ENCODE measurements at places on chromosomes 3 and 15. TPM values are rescaled to one million over a fixed set of nuclear protein-coding genes. Genes with fewer than 3 reads are reported as not detected.

GRCh38 chr3:151923901-151924300 lies 50.5 kb downstream of the SUCNR1 start:
- DNase-seq = no peak

DNA sequence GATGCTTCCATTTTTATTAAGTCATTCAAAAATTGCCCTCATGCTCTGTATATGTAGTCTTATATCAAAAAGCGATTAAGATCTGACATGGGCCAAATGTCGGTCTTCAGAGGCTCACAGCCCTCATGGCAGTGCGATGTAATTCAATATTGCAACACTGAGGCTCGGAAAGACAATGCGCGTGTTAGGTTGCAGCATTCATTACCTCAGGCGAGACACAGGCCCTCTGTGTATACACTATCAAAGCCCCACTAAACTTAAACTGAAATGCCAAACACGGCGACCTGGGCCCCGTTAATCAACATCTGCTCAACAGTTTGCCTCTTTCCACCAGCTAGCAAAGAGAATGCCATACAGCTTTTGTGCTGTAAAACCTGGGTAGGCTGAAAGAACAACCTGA lies 413.4 kb downstream of the ERC2 start:
- no peak for DNase-seq

- no peak for DNase-seq
These were observed 18.7 kb downstream of the NR2F2 start for GRCh38 chr15:96349034-96349856.

GRCh38 chr3:79148786-79149185 lies 619.0 kb downstream of the ROBO1 start:
- no peak for DNase-seq

GRCh38 chr3:60047426-60048200 lies 997.8 kb upstream of the CFAP20DC start:
- no peak for DNase-seq

- no peak for DNase-seq
These were observed 370.6 kb downstream of the GBE1 start for GRCh38 chr3:81390796-81391195.

GRCh38 chr15:57158589-57158988 lies 217.7 kb upstream of the CGNL1 start:
- DNase-seq = no peak

GRCh38 chr3:179174898-179175297 lies 26.7 kb downstream of the PIK3CA start:
- DNase-seq = no peak

DNA sequence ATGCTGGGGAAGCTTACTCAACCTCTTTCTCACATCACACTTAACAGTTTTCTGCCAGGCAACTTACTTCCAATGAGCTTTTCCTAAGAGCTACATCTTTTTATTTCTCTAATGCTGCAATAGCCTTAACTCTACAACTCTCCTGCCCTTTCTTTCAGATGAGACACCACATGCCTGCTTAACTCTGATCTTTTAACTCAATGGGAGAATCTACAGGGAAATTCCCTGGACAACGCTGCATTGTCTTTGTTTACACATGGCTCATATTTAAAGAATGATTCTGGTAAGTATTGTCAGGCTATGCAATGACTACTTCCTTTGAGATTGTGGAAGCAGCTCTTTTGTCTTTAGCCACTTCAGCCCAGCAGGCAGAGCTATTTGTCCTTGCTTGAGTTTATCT lies 353.1 kb upstream of the BCHE start:
- peak; percentile 70 for DNase-seq

DNA sequence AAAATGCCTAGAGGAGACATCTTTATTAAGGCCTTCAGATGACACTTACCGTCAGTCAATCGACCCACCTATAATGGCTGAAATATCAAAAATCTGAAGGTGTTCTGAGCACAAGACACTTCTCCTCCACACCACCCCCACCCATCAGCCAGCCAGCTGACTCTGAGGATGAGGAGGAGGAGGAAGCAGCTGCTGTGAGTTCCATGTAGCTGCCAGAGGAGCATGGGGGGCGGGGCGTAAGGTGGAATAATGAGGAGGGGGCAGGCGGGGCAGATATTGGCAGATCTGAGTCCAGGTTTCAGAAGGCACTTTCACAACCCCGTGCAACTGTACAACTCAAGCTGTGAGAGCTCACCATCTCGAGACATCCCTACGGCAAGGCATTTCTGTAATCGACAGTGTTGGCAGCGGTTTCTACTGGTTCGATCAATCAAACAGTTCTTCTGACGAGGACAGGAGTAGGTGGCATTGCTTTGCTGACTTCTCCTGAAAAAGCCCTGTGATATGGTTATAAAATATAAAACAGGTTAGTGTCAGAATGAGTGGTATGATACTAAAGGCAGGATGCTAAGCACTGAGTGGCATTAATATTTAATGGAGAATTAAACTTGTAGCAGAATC lies 35.4 kb upstream of the ICE2 start:
- no peak for DNase-seq

DNA sequence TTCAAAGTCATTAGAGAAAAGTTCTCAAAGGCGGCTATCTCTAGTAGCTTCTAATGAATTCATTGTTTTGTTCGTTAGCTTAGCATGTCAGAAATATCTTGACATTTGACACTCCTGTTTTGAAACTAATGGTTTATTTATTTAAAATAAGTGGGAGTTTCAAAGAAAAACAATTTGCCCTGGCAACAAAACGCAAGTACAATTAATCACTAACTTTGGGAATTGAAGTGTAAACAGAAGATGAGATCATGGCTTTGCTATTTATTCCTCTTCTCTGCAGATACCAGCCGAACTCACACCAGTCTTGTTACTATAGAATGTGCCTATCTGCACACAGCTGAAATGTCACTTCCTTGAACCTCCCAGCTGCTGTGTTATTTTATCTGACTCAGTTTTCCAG lies 27.5 kb downstream of the MASP1 start:
- DNase-seq = peak; percentile 57

DNA sequence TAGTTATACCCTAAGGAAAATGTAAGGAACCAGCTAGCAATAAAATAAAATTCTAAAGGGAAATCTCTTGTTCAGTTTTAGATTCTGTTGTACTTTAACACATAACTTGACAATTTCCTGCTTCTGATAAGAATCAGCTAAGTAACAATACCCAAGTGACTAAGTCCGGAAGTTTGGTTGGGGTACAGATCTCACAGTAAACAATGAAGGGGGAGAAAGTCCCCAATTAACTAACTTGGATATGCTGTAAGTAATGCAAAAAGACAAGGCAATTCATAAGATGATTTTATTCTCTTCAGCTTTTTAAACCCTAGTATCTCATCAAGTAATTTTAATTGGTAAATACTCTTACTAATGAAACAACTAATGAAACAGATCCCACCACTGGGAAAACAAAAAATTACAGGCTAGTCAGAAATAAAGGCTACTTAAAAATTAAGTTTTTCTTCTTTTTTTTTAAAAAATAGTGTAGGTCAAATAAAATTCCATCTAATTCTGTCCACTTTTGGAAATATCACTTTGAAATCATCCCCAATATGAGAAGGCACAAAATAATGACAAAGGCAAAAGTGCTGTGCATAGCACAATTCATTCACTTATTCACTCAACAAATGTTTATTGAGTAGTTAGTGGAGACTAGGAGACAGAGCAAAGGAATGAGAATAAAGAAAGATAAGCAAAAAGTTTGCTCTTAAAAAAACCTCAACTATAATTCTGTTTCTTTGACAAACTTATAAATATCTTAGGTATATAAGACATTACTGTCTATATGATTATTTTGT lies 37.8 kb upstream of the IL20RB start:
- DNase-seq = no peak

DNA sequence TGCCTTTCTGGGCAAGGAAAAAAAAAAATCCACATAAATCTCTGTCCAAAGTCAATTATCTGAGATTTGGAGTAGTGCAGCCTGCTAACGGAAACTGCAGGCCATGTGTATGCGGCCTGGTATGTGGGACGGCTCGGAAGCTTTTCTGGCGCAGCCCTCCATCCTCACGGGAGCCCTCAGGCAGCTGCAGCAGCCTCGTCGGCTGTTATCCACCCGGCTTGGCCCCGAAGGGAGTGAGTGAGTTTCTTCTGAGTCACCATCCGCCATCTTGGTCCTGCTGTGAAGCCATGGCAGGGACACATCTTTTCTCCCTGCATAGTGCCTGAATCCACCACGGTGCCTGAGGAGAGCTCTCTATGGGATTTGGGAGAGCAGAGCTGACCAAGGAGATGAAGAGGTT lies 62.8 kb downstream of the POLR2M start:
- peak; percentile 13 for DNase-seq

GRCh38 chr3:61221759-61222362 lies 29.4 kb downstream of the FHIT start:
- DNase-seq = no peak

GRCh38 chr15:25427861-25428260 lies 11.0 kb downstream of the UBE3A start:
- no peak for DNase-seq

GRCh38 chr3:147615035-147615434 lies 205.9 kb downstream of the ZIC1 start:
- DNase-seq = no peak

DNA sequence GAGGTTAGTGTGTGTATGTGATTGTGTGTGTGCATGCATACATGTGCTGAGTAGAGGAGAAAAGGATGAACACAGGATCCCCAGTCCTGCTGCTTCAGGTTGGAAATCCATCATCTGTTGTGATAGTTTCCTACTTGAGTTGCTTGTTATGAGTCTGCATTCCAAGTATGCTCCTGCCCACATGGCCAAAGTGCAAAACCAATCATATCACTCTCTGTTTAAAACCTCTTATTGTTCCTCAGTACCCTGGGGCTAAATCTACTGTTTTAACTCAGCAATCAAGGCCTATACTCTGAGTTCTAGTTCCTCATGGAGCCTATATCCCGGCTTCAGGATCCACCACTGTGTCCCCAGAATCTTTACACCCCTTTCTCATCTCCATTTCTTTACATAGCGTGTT lies 139.9 kb upstream of the TLE3 start:
- DNase-seq = no peak

- no peak for DNase-seq
These were observed 4.0 kb downstream of the NEDD4 start for GRCh38 chr15:55989383-55989782.

DNA sequence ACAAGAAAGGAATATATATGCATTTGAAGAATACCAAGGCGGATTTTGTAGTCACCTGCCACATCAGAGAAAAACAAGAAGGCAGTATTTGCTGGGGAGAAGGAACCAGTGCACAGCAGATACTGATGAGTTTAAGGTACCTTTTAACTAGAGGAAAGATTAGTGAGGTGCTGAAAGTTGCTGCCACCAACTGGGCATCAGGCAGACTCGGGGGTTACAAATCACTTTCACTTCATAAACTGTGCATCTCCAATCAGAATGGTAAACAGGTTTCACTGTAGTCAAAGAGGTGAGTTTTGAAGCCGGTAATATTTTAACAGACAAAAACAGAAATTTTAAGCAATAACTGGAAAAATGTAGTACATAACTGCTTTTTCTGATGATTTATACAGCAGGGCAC lies 4.1 kb downstream of the FBN1 start:
- DNase-seq = no peak

DNA sequence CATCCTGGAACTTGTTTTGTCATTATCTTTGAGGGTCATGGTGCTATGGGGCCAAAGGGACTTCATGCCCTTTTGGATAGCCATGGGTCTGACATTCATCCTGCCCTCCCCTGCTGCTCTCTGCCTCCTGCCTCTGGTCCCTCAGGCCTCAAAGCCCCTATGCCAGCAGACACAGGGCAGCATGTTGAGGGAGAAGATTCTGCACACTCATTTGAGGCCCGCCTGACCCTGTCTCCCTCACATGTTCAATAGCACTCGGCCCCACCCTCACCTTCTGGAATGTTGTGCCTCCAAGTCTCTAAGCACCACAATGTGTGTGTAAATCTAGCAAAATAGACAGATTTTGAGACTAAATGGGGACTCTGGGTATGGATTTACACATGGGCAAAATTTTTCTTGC lies 178.7 kb upstream of the ANKRD28 start:
- no peak for DNase-seq

DNA sequence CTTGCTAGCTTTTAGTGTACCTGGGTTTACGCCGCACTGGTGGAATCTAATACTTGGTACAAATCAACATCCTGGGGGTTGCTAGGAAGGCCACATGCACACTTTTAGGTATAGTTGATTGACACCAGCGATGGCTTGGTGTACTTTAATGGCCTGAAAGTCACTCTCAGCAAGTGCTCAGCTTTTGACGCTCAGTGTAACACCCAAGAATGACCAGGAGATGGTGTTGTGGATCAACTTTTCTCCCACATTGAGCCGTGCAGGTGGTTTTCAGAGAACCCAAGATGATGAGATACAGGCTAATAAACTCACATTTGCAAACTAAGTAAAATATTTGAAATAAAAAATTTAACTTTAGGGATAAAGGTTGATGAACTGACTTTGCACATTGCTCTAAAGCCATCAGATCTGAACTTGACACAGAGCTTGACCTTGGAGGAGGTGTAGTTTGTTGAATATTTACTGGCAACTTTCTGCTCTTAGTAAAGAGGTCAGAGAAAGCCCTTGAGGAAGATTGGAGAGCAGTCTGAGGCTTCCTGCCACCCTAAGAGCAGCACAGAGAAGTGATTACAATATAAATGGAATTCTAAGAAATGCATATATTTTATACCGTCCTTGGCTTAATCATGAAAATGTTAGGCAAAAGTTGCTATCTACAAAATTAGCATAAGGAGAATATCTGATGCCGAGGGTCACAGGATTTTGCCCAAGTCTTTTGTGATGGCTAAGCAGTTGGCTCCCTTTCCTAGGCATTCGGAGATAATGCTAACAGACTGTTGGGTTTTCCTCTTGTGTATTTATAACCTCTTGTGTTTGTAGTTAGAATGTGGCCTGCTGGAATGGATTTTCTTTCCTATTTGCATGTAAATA lies 143.4 kb upstream of the RASGRP1 start:
- no peak for DNase-seq

- no peak for DNase-seq
These were observed 33.4 kb downstream of the PDZRN3 start for GRCh38 chr3:73591286-73591800.

The HTD2 gene
- 7.1 TPM for polyA plus RNA-seq

The PLA2G4D gene
- polyA plus RNA-seq = not detected

The FOXB1 gene
- polyA plus RNA-seq = not detected

The CLDN1 gene
- 9.6 TPM for polyA plus RNA-seq

The SETD5 gene
- polyA plus RNA-seq = 75.0 TPM

The FAM107A gene
- polyA plus RNA-seq = 0.02 TPM

The NMNAT3 gene
- 0.22 TPM for polyA plus RNA-seq

The A4GNT gene
- not detected for polyA plus RNA-seq

The GCHFR gene
- polyA plus RNA-seq = 4.7 TPM

The ABCF3 gene
- 43.1 TPM for polyA plus RNA-seq

Data from AG04450 (cell line).